ENCODE measurements at places on chromosomes 5 and 9.

DNA sequence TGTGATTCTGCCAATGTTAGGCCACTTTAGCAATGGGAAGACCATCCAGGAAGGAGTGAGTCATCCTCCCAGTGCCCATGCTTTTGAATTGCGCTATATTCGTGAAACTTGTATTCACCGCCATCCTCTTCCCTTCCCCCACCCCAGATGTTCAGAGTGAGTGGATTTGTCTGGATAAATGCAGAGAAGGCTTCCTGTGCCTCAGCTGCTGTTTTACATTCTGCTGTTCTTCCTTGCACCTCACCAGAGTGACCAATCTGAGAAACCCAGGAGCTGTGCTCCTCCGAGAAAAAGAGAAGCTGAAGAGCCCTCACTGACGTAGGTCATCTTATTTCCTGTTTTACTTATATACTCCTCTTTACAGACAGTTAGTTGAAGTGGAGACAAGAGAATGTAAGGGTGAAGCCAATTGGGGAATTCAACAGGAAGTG, 24.6 kb upstream of the SVEP1 start:
- no peak for DNase-seq

DNA sequence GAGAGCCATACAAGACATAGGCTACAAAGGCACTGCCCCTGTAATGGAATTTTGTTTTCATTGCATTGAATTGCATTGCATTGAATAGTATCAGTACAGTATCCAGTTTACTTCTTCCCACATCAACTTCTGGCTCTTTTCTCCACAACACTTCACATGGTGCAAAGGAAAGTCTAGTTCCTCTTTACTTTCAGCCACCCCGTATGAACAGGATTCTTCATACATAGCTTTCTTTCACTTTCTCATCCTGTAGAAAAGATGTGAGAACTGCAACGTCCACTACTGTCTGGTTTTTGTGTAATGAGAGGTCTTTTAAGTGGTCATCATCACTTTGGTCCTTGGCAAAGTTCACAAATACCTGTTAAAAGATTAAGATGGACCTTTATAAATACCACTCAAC, 20.2 kb downstream of the NIPSNAP3B start:
- no peak for DNase-seq

- DNase-seq = no peak
Measured at GRCh38 chr9:116144038-116144437, 9.6 kb upstream of the PAPPA start.

DNA sequence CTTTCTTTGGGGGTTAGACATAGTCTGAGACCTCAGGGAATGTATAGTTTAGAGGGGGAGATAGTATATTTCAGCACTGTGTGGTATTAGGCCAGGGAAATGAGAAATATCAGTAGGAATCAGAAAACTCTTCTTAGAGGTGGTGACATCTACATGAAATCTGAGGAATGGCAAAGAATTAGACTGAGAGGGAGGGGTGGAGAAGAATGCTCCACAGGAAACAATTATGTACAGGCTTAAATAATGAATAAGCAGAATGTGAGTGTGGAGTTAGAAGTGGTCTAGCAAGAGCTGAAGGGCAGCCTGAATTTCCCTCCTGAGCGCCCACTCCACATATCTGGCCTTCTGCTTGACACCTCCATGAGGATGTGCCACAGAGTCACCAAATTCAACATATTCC, 3.6 kb upstream of the MACIR start:
- DNase-seq = no peak

GRCh38 chr9:113998525-113999255, 79.4 kb downstream of the AMBP start:
- DNase-seq = no peak

GRCh38 chr5:1540166-1540565, 16.4 kb upstream of the LPCAT1 start:
- DNase-seq = no peak

GRCh38 chr5:154352960-154353548, 92.7 kb upstream of the SAP30L start:
- DNase-seq = no peak

DNA sequence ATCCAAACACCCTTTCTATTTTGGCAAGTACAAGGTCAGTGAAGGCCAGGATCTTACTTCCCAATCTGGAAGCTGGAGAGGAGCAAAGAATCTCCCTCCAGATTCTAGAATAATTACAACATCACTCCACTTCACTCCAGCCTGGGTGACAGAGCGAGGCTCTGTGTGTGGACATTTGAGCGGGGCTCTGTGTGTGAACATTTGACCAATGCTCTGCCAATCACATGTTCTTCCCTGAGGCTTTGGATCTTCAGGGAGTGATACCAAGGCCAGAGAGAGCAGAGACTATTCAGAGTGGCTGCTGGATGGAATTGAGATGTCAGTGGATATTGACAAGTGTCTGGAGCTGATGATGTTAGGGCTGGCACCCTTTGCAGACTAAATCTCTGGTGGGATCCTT, 24.7 kb upstream of the ANKRD34B start:
- no peak for DNase-seq

DNA sequence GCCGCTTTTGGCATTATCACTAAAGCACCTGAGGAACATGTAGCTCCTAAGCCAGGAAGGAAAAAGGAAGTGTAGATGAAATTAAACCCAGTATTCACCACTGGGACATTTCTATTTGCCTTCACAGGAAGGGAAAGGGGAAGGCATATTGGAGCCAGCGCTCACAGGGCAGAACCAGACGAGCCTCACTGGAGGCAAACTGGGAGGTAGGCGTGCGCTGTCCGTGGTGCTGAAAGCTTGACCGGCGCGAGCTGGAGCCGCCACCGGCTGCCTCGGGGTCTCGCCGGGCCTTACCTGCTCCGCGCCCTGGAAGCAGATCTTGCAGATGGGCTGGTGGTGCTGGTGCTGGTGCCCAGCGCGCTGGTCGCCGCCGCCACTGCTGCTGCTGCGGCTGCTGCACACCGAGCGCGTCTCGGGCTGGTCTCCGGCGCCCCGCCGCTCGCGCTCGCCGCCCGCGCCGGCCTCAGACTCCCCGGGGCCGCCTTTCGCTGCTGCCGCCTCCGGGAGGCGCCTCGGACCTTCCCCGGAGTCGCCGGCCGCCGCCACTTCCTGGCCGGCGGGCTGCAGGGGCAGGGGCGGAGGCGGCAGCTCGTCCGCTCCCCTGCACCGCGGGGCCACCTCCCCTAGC, 732 bp downstream of the MARCHF11 start:
- no peak for DNase-seq

DNA sequence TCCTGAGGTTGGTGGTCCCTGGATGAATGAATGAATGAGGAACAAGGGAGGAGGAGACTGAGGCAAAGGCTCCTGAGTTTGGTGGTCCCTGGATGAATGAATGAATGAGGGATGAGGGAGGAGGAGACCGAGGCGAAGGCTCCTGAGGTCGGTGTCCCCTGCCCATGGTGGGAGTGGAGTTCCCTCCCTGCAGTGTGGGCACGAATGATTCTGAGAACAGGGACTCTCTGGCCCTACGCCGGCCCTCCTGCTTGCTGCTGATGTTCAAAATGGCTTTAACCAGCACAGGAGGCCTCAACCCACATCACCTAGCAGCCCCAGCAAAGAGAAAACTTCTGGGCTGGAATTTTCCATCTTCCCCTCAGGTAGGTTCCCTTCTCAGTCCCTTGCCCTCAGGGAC, 377.8 kb downstream of the IRX2 start:
- DNase-seq = no peak

- no peak for DNase-seq
Measured at GRCh38 chr5:4083591-4084337, 488.1 kb downstream of the IRX1 start.

DNA sequence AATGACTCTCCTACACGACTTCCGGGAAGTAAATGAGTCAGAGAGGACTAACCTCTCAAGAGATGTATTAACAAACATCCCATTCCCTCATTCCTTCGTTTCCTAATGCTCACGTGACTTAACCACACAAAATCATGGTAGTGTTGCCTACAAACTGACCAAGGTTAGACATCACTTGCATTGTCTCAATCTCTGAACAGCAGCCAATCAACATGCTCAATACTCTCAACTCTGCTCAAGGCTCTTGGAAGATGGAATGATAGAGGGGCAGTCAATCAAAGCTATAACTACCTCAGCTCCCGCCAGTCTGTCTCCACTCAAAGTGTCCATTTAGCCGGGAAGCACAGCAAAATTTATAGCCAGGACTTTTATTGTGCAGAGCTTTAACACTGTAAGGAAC, 143.8 kb upstream of the PIK3R1 start:
- DNase-seq = no peak

- no peak for DNase-seq
Measured at GRCh38 chr9:19373527-19373926, 6.5 kb downstream of the RPS6 start.
